ENCODE measurements at places on chromosomes 1 and 21. TPM values are rescaled to one million over a fixed set of nuclear protein-coding genes. Genes with fewer than 3 reads are reported as not detected.

Gene VWA5B1
- total RNA-seq, result not detected

- DNase-seq, result peak; percentile 53
Measured at GRCh38 chr1:58816747-58817221, 32.9 kb upstream of the JUN start.

DNA sequence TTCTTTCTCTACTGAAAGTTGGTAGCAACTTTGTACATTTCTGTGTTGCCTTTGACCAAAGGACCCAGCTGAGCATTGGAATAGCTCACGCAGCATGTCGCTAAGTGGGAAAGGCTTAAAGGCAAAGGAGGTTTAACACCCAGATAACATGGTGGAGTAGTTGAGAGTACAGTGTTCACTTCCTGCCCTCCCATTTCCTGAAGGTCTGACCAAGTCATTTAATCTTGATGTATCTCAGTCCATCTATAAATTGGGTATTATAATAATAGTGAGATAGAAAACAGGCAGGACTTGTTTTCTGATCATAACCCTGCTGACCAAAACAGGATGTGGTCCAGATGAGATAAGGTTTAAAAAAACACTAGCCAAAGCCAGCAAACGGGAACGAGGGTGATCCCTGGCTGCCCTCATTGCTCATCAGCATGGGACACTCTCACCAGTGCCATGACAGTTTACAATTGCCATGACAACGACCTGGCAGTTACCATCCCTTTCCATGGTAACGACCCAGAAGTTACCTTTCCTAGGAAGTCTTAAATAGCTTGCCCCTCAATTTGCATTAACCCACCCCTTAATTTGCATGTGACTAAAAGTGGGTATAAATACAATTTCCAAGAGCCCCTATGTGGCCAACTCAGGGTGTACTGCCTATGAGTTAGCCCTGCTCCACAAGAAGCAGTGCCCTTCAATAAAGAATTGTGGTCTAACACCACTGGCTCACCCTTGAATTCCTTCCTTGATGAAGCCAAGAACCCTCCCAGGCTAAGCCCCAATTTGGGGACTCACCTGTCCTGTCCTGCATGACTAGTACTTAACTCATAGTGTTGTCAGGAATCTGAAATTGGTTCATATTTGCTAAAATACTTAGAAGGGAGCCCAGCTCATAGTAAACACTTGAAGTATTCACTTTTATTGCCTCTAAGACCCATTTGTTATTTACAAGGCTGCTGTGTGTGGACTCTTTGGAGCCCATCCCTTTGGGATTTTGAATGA is 28.4 kb upstream of the FHAD1 start:
- peak; percentile 7 for DNase-seq

- no peak for DNase-seq
Measured at GRCh38 chr1:71087713-71088112, 6.9 kb upstream of the ZRANB2 start.

Gene KIF26B
- 20.9 TPM for total RNA-seq

DNA sequence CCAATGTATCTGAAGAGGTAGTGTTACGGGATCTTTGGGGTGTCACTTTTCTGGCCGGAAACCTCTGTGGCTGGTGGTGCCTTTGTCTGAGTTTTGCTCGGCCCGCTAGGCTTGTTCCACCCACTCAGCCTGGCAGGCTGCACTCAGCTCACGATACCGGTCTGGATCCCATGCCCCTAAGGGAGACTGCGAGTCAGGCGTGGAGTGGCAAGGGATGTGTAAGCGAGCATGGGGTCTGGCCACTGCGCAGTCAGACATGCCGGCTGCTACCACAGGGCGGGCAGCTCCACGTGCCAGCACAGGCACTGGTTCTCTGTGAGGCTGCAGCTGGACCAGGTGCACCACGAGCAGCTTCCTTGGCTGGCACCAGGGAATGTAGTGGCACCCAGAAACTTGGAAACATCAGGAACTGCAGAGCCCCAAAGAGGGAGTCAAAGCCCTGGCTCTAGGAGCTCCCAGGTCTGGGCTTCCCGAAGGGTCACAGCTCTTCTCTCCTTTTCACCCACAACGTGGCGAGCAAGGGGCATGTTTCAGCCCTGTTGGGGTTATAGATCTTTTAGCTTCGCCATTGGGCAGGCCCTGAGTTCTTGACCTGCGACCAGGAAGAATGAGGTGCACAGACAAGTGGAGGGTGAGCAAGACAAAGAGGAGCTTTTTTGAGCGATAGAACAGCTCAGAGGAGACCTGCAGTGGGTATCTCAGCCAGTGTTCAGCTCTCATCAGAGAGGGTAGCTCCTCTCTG is 23.8 kb upstream of the LRRC8C start:
- DNase-seq, result no peak

Gene KIF21B
- not detected for total RNA-seq

GRCh38 chr1:173249349-173249748 is 42.2 kb upstream of the TNFSF4 start:
- peak; percentile 51 for DNase-seq

All from fibroblast of the aortic adventitia (primary cell).